GM19239 (cell line): ENCODE measurements at places on chromosomes 11 and 22.

DNA sequence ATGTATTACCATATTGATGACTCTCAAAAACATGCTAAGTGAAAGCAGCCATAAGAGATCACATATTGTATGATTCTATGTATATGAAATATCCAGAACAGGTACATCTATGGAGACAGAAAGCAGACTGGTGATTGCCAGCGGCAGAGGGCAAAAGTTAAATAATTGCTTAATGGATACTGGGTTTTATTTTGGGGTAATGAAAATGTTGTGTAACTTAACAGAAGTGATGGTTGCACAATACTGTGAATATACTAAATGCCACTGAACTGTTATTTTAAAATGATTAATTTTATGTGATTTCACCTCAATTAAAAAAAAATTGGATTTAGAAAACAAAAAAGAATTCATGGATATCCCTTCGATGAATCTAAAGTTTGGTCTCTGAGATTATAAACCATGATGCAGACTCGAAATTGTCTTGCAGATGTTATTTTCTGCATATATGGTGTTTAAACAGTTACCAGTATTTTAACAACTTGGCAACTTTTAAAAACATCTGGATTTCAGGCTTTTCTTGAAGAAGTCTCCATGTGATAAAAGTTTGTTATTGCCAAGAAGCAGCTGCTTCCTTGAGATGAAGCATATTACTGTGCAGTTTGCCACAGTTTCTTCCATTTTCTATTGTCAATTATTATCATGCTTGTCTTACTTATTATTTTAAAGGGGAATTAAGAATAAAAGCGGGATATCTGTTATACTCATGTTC, 38.1 kb downstream of the LARGE2 start:
- DNase-seq: no peak

DNA sequence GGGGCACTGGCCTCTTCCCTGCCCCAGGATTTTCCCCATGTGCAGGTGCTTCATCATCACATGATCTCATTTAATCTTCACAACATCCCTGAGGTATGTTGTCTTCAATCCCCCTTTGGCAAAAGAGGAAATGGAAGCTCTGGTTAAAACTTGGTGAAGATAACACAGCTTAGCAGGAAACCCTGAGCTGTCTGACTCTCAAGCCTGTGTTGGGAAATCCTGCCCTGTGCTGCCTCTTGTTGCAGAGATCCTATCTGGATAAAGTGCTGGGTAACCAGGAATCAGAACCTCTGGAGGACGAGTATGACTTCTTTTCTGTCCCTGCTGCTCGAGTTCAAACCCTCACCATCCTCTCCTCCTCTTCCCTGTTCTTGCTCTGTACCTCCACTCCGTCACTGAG, 13.1 kb upstream of the E2F8 start:
- DNase-seq: no peak

DNA sequence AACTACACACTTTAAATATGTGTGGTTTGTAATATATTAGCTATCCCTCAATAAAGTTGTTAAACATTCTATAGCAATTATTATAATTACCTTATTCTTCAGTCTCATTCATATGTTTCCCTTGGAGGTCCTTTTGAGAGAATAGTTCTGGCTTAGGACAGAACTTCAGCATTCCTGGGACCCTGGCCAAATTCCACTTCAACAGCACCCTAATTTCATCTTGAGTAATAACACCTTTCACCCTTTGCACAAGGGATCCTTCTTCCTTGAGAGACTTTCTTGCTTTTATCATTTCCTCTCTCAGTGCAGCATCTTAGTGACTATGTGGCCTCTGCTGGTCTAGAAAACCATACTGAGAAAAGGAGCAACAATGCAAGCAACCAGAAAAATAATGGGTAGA, 255.9 kb downstream of the C11orf87 start:
- DNase-seq: no peak

GRCh38 chr11:126485021-126485792, 129.7 kb downstream of the ST3GAL4 start:
- no peak for DNase-seq

GRCh38 chr11:37394236-37394870, 796.3 kb upstream of the RAG2 start:
- no peak for DNase-seq

DNA sequence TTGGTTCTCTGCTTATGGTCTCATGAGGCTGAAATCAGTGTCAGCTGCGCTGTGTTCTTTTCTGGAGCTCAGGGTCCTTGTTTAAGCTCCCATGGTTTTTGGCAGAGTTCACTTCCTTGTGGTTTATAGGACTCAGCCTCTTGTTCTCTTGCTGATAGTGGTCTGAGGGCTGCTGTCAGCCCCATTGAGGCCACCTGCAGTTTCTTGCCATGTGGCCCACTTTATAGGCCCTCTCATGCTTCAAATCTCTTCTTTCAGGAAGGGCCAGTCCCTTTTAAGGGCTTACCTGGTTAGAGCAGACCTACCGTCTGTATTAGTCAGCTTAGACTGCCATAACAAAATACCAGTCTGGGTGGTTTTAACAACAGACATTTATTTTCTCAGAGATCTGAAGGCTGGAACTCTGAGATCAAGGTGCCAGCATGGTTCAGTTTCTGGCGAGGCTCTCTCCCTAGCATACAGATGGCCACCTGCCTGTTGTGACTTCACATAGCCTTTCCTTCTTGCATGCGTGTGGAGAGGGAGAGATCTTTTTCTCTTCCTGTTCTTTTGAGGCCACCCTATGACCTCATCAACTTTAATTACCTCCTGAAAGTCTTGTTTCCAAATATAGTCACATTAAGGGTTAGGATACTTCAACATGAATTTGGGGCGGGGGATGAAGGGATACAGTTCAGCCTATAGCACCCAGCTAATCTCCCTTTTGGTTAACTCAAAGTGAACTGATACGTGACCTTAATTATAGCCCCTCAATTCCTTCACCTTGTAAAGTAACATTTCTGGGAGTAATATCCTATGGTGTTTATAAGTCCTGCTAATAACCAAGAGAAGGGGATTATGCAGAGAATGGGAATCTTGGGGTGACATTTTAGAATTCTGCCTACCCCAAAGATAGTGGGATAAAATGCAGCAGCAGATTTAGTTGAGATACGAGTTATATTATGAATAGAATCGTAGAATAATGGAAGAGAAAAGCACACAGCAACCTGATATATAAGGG, 131.8 kb downstream of the UVRAG start:
- DNase-seq: no peak

- DNase-seq: no peak
Observed at GRCh38 chr11:61091373-61092279, 10.7 kb upstream of the CD5 start.

DNA sequence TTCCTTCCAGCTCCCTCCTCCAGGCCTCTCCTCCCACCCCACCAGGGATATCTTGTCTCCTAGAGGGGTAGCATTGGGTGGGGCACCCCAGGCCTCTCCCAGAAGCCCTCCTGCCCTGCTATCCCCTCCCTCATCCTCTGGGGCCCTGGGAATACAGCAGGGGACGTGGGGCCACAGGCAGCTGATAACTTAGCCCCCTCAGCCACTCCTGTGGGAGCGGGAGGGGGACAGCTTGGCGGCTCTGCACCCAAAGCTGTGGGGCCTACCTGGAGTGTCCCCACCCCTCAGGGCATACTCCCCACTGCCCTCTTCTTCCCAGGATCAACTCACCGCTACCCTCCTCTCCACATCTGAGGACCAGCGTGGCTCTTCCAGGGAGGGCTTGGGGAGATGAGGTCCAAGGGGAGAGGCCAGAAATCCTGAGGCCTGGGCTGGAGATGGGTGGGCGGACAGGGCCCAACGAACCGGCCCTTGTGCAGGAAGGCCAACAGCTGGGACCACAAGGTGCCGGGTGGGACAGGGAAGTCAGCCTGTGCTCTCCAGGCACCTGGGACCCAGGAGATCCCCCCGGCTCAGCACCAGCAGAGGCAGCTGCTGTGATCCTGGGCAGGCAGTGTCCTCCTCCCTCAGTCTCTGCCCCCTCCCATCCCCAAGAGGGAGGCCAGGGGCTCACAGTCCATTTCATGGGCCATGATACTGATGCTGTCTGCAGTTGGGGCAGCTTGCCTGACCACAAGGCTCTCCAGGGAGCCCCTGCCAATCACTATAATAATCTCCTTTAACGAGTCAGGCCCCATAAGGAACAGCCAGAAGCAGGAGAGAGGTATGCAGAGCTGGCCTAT, 23.2 kb downstream of the NEAT1 start:
- no peak for DNase-seq

GRCh38 chr11:122871302-122871701, 11.3 kb upstream of the JHY start:
- no peak for DNase-seq

DNA sequence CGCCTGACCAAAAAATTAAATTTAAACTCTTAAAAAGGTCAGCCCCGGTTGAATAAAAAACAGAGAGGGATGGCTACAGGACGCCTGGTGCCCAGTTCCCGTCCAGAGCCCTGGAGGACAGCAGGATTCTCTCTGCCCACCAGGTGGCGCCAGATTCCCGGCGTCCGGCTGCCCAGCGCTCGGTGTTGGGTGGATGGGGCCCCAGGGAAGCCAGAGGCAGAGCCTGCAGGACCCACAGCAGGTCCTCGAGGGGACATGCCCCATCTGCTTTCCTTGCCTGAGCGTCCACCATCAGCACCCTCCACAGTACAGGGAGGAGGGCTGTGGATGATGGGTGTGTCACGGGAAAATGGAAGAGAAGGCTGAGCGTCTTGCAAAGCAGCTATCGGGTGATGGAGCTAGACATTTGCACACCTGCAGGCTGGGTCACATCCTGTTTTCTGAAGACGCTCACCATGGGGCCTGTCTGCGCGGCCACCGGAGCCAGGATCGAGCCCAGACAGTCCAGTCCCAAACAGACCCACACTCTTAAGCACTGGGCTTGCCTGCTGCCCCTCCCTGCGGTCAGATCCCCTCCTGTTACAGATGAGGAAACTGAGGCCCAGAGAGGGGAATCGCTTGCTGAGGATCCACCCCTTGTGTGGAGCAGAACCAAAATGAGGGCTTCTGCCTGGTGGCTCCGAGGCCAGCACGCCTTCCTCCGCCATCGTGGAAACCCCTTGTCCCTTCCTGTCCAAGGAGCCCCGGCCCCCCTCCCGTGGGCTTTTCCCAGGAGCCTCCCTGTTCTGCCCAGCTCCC, 18.5 kb upstream of the CBX7 start:
- peak; percentile 82 for DNase-seq

DNA sequence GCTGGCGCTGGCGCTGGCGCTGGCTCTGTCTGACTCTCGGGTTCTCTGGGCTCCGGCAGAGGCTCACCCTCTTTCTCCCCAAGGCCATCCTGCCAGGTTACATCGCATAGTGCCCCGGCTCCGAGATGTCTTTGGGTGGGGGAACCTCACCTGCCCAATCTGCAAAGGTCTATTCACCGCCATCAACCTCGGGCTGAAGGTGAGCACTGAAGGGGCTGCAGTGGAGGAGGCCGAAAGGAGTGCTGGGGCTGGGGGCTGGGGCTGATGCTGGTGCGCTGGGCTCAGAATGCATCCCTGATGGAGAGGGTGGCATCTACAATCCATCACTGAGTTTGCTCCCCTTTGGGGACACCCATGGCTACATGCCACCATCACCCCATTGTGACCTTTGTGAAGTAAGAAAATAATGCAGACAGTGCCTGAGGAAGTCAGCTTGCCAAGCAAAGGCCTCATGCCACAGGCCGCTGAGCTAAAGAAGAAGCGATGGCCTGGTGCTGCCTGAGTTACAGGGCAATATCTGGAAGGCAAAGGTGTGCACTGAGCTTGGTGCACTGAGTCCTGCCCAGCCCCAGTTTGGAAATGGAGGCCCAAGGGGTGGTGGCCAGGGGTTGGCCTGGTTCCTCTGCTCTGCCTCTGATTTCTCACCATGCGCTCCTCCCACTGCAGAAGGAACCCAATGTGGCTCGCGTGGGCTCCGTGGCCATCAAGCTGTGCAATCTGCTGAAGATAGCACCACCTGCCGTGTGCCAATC, 620 bp downstream of the SMPD1 start:
- no peak for DNase-seq

GRCh38 chr11:3831378-3832239, 9.2 kb downstream of the RHOG start:
- no peak for DNase-seq

DNA sequence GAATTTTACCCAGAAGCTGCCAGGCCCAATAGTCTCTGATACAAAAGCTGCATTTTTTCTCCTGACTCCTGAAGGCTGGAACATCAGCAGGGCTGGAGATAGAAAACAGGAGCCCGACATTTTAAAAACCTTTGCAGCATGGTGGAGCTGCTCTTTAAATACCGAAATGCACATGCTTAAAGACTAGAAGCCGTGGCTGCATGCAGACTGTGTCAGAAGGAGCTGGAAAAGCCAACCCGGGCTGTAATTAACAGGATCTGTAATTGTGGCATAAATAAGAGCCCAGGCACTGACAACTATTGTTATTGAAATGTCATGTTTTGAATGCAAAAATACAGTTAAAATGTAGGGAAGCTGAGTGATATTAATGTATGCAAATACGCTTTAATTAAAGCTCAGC, 304.9 kb upstream of the PLET1 start:
- no peak for DNase-seq

GRCh38 chr11:29562183-29562582, 454.6 kb downstream of the KCNA4 start:
- DNase-seq: no peak

DNA sequence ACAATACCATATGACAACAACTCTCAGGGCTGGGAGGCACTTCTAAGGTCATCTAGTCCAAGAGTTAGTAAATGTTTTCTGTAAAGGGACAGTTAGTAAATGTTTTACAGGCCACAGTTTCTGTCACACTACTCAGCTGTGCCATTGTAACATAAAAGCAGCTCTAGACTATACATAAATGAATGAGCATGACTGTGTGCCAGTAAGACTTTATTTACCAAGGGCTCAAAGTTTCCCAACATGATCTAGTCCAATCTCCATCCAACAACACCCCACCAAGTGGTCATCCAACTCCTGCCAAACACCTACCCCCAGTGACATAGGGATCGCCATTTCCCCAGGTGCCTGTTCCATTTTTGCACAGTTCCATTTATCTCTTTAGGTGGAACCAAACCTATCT, 12.1 kb downstream of the SERGEF start:
- no peak for DNase-seq

DNA sequence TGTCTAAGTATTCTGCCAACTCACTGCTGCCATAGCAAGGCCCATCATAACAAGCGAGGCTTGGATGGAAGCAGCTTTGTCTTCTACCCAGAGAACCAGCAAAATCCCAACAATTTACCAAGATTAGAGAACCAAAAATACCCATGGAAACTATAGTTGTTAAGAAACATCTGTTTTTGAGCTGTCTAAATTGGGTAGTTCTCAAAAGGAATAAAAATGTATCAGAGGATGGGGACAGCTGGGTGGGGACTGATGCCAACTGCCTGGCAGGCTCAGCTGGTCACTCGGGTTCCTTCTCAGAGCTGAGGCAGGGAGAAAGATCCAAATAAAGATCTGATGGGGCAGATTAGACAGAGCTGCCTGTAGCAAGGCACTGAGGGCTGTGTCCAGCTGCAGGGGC, 85.9 kb upstream of the GRK3 start:
- DNase-seq: no peak

DNA sequence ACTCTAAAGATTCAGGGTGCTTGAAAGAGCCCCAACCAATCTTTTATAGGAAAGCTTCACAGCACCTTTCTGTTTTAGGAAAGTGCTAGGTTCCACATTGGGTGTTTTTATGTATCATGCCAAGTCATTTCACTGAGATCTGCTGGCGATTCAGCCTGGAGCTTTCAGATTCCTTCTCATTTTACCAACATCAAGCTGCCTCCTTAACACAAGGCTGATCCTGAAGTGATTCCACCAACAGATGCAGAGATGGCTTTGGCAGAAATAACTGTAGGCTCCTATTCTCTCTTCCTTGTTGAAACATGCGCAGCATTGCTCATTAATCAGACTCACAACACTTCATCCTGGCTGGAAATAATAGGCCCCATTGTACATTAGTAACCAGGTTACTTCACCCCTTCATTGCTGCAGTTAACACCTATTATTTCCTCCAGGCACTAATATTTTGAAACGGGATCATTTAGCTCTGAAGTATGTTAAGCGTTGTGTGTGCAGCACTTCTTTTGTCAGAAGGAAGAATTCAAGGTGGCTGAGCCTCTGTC, 89.0 kb downstream of the OPCML start:
- DNase-seq: no peak
